ENCODE measurements at places on chromosomes 16 and 17.

GRCh38 chr16:72876981-72877373 lies 171.0 kb downstream of the ZFHX3 start:
- DNase-seq: no peak

- no peak for DNase-seq
Measured at GRCh38 chr17:79968116-79968515, 67.6 kb downstream of the TBC1D16 start.

DNA sequence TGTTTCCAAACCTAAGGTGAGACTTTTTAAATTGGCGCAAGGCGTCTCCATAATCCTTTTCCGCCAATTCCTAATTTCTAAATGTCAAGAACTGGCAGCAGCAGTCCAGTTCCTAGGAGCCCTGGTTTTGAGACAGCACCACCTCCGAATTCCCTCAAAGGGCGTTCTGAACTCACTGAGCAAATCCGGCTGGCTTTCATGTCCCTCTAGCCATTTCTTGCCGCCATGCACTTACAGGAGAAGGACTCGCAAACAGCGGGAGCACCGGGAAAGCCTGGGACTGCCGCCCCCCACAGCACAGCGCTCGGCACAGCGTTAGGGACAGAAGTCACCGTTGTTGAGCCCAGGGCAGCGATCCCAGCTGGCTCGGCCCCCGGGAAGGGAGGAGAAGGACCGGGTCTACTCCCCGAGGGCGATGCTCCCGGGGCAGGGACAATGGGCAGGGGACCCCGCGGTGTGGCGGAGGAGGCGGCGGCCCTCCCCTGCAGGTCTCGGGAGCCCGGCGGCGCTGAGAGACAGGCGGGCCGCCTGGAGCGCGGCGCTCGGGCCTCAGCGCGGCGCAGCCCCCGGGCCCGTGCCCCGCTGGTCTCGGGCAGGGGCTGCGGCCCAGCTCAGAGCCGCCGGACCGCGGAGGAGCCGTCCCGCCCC lies 545 bp downstream of the ARHGAP17 start:
- no peak for DNase-seq

DNA sequence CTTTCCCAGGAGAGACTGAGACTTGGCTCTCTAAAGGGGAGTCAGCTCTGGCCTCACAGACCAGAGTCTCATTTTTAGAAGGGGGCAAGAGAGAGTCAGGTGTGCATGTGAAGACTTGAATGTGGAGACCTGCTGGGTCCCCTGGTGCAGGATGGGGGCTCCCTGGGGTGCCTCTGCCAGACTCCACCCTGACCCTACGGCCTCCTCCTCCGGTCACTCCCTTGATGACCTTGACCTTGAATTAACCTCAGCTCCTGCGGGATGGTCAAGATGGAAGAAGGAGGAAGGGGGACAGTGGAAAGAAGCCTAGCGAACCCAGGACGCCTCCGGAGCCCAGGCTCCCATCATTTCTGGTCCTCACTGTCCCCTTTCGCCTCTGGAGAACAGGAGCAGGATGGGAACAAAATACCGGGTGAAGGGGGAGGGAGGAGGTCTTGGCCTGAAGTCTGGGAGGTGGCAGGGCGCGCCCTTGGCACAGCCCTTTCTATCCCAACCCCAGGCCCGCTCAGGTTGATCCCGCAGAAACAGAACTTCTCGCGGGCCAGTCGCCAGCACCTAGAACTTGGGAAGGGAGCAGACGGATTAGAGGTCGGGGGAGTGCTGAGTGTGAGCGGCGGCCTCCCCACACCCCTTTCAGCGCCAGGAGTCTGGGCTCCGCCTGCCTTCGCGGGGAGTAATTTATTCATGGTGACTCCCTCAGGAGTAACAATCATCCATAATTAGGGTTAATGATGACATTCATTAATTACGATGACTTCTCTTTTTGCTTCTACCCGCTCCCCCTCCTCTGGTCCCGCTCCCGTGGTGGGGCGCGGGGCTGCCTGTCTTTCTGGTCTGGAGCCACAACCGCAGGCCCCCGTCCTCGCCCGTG lies 1.6 kb downstream of the STAC2 start:
- no peak for DNase-seq

DNA sequence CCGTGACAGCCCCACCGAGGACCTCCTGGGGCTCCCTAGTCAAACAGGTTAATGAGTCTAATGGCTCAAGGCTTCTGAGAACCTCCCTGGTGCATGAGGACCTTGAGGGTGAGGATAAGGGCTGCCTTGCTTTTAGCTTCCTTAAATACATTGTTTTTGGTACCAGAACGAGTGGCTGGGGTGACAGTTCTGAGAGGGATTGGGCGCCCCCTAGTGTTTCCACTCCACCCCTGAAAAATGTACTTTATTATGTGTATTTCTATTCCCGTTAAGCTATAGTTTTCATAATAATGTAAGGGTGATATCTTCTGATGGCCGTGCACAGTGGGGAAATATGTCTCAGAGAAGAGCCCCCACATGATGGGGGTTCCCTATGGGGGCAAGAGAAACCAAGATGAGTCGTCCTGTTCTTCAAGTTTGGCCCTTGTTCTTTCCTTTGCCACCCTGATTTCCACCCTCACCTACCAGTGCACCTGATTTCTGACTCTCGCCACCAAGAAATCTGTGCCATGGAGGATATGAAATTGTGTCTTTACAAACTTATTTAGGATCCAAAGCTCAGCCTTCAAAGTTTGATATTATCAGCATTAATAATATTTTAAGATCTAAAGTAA lies 14.5 kb upstream of the VWA3A start:
- DNase-seq: peak; percentile 52

DNA sequence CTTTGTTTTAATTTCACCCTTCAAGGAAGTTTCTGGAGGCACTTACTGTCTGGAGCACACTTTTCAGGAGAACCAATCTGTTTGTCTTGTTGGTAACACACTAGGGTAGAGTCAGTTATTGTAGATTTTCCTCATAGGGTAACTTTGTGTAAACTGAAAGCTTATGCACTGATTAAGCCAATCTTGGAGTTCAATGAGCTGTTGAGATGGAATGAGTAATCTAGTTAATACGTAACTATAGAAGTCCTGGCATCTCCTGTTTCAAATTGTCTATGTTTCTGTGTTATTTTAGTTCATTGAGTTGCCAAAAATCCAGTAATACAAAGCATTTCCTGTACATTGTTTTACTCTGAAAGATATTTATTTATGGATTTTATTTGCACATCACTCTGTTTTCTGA lies 111.6 kb upstream of the HAS3 start:
- DNase-seq: no peak

- DNase-seq: no peak
Measured at GRCh38 chr17:77308861-77309726, 168.3 kb downstream of the SEC14L1 start.

- DNase-seq: no peak
Measured at GRCh38 chr16:78889346-78889745, 711.2 kb downstream of the MAF start.

DNA sequence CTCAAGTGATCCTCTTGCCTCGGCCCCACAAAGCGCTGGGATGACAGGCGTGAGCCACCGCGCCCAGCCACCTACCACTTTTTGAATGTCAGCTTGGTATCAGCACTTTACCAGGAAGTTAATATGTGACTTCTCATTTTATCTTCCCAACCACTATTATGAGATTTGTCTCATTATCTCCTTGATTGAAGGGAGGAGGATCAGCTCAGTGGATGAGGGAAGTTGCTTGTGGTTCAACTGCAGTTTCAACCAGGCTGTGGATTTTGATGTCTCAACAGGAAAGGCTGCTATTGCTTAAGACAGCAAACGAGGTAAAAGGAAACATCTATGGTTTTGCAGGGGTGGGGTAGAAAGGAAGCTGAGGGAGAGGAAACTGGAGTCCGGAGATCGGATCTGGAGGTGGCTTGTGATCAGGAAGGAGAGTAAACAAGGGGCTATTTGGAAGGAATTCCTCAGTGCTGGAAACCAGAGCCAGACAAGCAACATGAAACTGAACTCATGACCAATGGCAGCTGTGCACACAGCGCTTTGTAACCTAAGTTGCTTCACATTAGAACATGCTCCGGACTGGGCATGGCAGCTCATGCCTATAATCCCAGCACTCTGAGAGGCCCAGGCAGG lies 180.5 kb downstream of the VPS53 start:
- no peak for DNase-seq

DNA sequence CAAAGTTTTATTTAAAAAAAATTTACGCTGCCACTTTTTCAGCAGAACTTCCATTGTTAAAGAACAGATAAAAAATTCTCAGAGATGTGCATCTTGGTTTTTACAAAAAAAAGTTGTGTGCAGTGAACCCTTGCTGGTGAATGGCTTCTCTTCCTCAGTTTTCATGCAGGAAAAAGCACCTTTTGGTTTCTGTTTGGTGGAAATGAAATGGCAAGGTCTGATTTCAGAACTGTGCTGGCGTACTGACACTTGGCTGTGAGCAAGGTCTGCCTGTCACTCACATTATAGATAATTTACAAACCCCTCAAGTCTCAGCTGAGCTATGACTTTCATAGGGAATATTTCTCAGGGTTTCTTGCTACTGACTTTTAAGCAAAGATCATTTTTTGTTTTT lies 5.7 kb upstream of the SALL1 start:
- no peak for DNase-seq

DNA sequence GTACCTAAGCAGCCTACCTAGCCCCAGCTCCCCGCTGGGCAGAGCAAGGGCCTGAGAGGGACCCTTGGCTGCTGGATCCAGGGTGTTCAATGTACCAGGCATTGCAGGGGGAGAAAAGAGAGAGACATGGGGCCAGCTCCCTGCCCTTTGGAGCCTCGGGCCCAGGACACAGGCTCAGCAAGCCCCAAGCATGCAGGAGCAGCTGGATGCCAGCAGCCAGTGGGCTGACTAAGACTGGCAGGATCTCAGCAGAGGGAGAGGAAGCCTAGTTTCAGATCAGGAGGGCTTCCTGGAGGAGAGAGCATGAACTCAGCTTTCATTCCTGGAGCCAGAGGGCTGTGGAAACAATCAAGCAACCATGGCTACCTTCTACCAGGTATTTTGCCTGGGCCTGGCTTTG lies 82.0 kb upstream of the NKD1 start:
- DNase-seq: no peak

DNA sequence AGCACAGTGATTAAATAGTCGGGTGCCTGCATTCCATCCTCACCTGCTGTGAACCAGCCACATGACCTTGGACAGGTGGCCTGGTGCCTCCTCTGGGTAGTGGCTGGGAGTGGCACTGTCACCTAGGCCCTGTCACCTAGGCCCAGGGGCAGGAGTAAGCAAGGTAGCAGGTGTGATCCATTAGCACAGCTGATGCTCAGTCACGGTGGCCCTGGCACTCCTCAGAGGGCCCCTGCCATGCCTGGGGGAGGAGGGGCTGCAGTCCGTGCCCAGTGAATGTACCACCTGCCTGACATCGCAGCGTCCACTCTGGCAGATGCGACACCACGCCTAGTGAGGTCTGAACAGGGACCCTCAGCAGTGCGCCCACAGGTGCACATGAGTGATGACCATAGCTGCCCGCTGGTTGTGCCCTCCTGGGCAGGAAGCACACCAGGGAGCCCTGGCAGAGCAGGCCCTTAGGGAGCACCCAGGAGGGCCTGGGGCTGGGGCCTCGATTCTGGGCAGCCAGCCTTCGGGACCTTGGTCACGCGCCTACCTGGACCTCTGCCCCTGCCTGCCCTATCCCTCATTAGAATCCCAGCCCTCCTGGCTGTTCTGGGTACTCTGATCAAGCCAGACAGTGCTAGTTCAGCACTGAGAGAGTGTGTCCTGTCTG lies 33.1 kb upstream of the CRISPLD2 start:
- no peak for DNase-seq

DNA sequence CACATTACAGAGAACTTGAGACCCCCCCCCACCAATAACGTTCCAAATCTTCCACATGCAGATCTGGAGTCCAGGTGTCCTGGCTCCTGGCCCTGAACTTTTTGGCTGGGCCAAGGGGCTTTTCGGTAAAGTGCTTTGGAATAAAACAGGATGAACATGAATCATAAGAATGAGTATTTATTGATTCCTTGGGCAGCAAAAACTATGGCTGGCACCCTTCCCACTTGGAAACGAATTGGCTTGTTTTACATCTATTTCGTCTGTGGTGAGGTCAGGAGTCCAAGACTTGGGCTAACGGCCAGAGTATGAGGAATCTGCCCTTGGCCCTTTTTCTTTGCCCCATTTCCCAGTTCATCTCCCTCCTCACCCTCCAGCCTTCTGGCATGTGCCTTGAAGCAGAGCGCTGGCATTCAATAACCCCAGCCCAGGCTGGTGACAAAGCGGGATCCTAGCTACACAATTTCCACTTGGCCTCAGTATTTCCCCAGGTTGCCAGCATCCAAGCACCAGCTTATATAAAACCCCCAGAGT lies 4.1 kb upstream of the UBTF start:
- no peak for DNase-seq

GRCh38 chr17:80117491-80118401 lies 16.4 kb downstream of the GAA start:
- no peak for DNase-seq

- peak; percentile 85 for DNase-seq
Measured at GRCh38 chr17:63665527-63666214, 34.3 kb downstream of the LIMD2 start.

- no peak for DNase-seq
Measured at GRCh38 chr17:28474111-28474531, 677 bp downstream of the SLC13A2 start.

All from KG1 (cell line).